ENCODE measurements at places on chromosomes 16 and 17.

DNA sequence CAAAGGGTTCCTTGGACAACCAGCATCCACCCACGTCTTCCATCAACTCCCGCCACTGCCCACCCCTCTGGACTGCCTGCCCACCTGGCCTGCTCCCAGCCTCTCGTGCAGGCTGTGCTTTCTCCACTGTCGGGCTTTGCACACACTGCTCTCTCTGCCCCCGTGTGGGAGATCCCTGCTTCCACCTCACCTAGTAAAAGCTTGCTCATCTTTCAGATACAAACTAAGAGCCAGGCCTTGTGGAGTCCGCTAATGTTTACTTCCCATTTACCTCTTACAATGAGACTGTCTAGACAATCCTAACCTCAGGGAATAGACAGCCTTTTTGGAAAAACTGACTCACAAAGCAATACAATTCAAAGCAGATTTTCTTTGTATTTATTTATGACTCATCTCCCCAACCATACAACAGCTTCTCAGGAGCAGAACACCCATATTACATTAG is 67.6 kb downstream of the USP31 start:
- DNase-seq = no peak

DNA sequence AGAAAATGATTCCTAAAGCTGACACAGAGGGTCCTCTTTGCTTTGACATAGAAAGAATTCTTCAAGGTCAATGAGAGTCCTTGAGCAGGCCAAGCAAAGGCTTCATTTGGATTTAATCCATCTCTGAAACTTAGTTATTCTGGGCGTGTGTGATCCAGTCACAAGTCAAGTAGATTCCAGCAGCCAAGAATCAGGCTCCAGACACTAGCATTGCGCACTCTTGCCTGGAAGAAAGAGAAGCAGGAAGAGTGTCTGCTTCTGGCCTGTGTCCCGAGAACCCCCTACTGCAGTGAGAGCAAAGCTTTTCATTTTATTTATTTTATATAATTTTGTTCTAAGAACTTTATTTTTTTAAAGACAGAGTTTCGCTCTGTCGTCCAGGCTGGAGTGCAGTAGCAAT is 88.2 kb upstream of the CACNG5 start:
- DNase-seq = no peak

DNA sequence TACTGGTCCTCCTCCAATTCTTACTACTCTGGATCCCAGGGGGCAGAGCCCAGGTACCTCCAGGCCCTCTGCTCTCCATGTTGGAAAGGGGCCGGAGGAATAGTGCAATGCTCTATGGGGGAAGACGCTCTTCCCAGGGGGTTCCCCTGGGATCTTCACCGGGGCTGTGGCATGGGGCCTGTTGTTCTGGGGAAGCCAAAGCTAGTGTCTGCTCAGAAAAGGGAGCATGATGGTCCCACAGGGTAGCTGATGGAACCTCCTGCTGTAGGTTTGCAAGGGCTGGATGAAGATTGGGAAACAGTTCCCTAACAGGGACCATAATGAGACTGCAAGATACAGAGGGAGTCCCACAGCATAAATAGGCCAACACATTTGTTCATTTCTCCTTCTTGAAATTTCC is 114.7 kb downstream of the IRX5 start:
- no peak for DNase-seq

DNA sequence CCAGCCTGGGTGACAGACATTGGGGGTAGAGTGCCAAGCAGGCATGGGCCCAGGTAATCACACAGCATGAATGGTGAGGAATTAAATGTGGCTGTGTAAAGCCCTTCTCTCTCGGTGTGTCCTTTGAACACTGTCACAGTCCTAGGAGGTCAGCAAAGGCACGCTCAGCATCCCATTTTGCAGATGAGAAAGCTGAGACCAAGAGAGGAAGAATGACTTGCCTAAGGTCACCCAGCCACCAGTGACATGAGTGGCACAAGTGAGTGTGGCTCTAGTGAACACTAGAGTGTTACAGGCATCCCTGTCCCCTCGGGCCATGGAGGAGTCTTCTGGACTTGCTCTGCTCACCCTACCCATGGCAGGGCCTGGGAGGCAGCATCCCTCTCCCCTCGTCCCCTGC is 10.7 kb downstream of the CTF1 start:
- no peak for DNase-seq

Measured in thoracic aorta (tissue), 2 donors.